CD4-positive, alpha-beta T cell treated with Interleukin-1 beta for 1 hour (primary cell): ENCODE measurements at places on chromosomes 1 and 21.

DNA sequence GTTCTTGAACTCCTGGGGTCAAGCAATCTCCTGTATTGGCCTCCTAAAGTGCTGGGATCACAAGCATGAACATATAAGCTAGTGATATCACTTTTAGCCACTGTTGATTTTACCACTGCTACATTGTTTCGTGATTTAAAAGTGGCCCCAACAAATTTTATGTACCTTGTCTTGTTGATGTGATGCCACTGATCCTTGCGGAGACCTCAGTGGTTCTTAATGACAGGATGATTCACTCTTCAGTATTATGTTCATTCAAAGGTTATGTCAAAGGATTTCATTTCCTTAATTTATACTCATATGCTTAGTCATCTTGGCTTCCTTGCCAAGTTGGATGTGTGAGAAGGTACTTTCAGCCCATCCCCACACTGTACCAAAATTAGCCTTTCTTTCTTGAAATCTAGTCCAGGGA lies 12.1 kb downstream of the PRKACB start:
- no peak for DNase-seq

DNA sequence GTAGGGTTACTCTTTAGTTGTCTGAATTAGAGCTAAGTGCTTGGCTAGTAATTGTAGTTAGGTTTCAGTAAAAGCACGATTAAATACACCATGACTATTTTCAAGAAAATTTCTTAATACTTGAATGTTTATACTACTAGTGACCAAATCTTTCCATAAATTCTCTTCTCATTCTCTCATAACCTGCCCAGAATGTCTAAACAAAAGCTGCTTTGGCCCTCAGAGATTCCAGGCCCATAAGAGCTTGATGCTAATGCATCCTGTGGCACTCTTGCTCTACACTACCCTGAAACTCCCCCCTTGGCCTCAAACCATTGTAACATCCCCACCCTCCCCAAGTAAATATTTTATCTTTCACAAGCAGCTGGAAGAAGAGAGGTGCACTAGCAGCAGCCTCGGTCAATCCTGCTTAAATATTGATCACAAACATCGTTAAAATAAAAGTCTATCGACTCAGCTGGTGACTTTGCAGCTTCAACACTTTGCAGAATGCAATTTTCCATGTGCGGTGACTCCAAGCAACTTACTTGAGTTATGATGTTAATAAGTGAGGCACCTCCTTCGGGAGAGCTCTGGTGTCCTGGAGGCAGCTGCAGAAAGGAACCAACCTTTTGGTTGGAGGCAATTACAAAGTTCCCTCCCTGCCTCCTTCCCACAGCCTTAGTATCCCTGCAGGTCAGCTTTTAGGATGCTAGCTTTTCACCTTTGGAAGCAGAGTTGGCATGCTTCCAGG lies 315.6 kb upstream of the PLXNA2 start:
- DNase-seq: no peak

DNA sequence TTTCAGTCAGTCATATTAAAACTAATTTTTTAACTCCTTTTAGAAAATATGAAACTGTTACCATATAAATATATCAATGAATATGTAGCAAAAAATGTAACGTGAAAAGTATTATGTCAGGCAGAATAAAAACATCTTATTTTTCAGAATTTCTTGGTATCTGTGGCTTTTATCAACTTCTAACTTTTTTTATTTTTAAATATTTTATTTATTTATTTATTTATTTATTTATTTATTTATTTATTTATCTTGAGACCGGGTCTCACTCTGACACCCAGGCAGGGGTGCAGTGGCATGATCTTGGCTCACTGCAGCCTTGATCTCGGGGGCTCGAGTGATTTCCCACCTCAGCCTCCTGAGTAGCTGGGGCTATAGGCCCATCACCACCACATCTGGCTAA lies 87.6 kb downstream of the C21orf91 start:
- no peak for DNase-seq

DNA sequence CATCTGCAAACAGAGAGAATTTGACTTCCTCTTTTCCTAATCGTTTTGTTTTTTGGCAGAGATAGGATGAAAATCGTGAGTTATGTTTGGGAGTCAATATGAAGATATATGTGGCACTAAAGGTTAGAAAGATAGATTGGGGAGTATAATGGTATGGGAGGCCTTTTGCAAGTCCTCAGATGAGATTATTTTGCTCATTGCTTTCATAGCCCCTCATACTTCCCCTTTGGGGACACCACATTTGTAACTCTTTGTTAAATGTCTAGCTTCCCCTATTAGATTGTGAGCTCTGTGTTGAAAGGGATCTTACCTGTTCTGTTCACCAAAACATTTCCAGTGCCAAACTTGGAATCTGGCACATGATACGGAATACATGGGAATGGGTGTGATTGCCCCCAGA lies 30.2 kb downstream of the RAVER2 start:
- DNase-seq: no peak

DNA sequence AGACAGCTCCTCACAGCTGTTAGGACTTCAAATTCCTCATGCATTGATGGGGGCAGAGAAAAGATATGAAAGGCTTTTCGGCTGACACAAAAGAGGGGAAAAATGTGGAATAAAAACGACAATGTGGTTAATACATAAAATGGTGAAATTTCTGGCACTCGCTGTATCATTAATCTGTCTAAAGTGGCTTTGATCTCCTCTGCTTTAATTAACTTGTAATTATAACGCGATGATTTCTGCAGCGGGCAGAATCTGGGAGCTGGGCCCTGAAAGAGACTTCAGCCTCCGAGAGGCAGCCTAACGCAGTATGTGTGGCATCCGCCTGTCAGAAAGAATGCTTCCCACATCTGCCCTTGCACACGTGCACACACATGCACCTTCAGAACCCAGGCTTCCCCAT lies 144.1 kb upstream of the IGSF21 start:
- no peak for DNase-seq
